ENCODE measurements at places on chromosomes 16 and 17. TPM values are rescaled to one million over a fixed set of nuclear protein-coding genes. Genes with fewer than 3 reads are reported as not detected.

DNA sequence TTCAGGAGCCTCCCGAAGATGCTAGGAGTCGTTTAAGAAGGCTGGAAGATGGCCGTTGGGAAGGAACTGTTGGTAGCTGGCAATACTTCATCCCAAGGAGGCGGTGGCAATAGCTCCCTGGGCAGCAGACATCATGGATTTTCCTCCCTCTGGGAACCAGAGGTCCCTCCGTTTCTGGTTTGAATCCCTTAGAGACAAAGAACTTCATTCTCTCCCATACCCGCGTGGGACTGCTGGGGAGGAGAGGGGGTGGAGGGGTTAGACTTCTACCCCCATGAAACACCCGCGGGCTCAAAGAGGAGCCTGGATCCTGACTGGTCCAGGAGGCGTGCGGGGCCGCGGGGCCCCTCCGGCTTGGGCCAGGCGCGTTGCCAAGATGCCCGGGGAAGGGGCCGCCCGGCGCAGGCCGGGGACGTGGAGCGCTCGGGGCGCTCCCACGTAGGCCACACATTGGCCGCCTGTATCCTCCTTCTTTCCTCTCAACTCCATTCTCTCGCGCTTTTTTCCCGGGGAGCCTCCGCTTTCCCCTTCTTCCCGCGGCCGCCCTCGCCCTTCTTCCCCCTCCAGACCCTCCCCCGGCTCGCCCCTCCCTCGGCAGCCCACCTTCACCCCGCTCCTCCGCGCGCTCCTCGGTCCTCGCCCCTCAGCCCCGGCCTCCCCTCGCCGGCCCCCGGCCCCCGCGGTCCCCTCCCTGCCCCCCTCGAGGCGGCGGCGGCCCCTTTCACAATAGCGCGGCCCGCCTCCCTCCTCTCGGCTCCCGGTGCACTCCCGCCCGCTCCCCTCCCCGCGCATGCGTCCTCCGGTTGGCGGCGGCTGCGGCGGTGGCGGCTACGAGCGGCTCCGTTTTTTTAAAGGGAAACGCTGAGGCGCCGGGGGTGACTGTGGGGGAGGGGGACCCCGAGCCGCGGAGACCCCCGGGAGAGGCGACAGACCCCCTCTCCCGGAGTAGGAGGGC, at the start of gene MSL1:
Gene MSL1, plus strand, starts transcription at position 791 of the 955 bp plus-strand sequence. CDS start 642 bp downstream, outside the sequence.
- H3K27me3 ChIP-seq = no peaks in the 10 kb centered on the region
- H3K27ac ChIP-seq = peak within 1 kb of the TSS; percentile 95
- peak within 1 kb of the TSS; percentile 81 for H3K4me3 ChIP-seq
- no peaks in the 10 kb centered on the region for H3K36me3 ChIP-seq
- peak; percentile 90 for DNase-seq
- H3K4me1 ChIP-seq = peaks cover 9% of the 10 kb centered on the region

DNA sequence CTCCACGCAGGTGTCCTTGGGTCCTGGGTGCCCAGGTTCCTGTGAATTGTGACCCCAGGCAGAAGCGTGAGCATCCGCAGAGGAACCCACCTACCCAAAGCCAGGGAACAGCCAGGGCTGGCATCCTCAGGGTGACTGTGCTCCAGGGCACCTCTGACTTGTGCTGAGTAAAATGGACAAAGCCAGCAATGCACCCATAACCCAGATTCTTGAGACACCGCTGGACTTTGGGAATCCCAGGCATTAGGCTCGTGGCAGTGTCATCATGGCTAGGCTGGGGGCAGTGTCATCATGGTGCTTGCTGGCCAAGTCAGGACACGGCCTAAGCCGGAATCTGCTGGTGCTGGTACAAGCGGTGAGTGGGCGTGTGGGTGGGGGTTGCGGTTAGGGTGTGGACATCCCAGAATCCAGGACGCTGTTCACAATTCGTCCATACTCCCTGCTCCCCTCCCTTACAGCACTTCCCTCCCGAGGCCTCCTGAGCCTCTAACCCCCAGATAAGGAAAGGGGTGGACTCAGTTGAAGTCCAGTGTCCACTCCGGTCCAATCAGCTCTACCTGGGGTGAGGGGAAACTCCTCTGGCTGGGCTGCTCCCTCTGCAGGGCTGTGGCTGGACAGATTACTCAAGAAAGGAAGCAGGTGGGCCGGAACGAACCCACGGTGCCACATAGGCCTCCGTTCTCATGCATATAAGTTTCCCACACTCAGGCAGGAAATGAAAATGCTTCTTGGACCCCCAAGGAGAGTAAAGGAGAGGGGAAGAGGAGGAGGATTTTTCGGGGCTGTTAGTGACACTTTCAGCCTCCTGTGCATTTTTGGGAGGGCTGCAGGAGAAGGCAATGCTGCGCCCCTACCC, 138.9 kb downstream of the SEC14L1 start:
- no peak for DNase-seq
- no peak overlapping the region for H3K4me3 ChIP-seq
- H3K4me1 ChIP-seq = peaks cover under 1% of the 10 kb centered on the region

- DNase-seq = no peak
- H3K4me3 ChIP-seq = no peak overlapping the region
- no peaks in the 10 kb centered on the region for H3K36me3 ChIP-seq
- no peak overlapping the region for H3K27ac ChIP-seq
Observed at GRCh38 chr17:58228679-58229078, 9.6 kb upstream of the MKS1 start.

DNA sequence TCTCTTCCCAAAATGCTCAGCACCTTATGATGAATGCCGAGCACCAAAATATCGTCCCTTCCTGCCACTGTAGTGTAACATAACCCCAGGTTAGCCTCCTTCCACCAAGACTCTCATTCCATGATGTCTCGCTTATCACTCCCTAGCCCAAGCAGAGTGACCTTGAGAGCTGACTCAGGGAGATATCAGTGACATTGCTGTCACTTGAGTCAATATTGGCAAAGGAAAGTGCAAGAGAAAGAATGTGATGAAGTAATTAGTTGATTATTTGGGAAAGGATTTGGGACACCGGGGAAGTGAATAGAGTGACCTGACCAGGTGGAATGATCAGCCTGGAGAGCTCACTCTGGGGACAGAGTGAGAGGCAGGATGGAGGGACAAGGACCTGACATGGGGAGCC, 2.6 kb upstream of the ANKFN1 start:
- H3K4me3 ChIP-seq = no peak overlapping the region
- H3K36me3 ChIP-seq = no peaks in the 10 kb centered on the region
- DNase-seq = no peak
- no peak overlapping the region for H3K27ac ChIP-seq
- no peaks in the 10 kb centered on the region for H3K4me1 ChIP-seq

MYL11 gene
- total RNA-seq = not detected

CHST5 gene
- 0.33 TPM for total RNA-seq

DNAJA2 gene
- total RNA-seq = 44.6 TPM

CDRT15 gene
- not detected for total RNA-seq

GRCh38 chr17:63525190-63525946, 2.2 kb downstream of the KCNH6 start:
- DNase-seq = no peak
- no peaks in the 10 kb centered on the region for H3K36me3 ChIP-seq
- no peak overlapping the region for H3K27ac ChIP-seq
- no peak overlapping the region for H3K4me3 ChIP-seq
- H3K4me1 ChIP-seq = no peaks in the 10 kb centered on the region

GRCh38 chr17:72465191-72466024, 344.6 kb downstream of the SOX9 start:
- H3K36me3 ChIP-seq = no peaks in the 10 kb centered on the region
- peak; percentile 85 for DNase-seq
- no peaks in the 10 kb centered on the region for H3K4me1 ChIP-seq
- no peaks in the 10 kb centered on the region for H3K27me3 ChIP-seq
- H3K27ac ChIP-seq = peak overlapping the region; percentile 70

LRRC46 gene
- total RNA-seq = 0.33 TPM

GRCh38 chr17:16975277-16975651, 3.3 kb upstream of the TNFRSF13B start:
- H3K27ac ChIP-seq = no peak overlapping the region
- H3K36me3 ChIP-seq = no peaks in the 10 kb centered on the region
- H3K4me1 ChIP-seq = no peaks in the 10 kb centered on the region
- no peaks in the 10 kb centered on the region for H3K27me3 ChIP-seq
